ENCODE measurements at places on chromosomes 16 and 17.

GRCh38 chr17:41580244-41580575, 6.5 kb downstream of the KRT14 start:
- no peak for DNase-seq

- DNase-seq = no peak
Measured at GRCh38 chr16:75258807-75259141, 7.3 kb upstream of the BCAR1 start.

GRCh38 chr16:57786632-57787518, 15.4 kb downstream of the KIFC3 start:
- no peak for DNase-seq

DNA sequence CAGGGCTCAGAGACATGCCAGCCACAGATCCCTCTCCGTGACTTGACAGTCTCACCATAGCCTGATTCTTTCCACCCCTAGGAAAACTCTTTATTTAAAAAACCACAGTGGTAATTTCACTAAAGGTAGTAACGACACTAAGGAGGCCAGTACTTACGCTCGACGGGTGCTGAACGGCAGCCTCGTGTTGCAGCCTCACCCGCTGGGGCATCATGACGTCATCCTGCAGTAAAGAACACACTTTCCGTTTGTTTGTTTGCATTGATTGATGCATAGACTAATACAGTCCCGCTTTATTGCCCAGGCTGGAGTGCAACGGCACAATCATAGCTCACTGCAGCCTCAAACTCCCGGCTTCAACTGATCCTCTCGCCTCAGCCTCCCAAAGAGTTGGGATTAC, 65.1 kb upstream of the METRNL start:
- DNase-seq = no peak

GRCh38 chr16:31888735-31889134, 15.1 kb downstream of the ZNF267 start:
- DNase-seq = no peak

- DNase-seq = no peak
Measured at GRCh38 chr17:13273806-13274205, 256.0 kb upstream of the ELAC2 start.

Data from stimulated activated CD8-positive, alpha-beta memory T cell treated with anti-CD3 and anti-CD28 coated beads, Interleukin-15, amount 100 ng/mL, for 4 hours (primary cell).